AG04449 (cell line): ENCODE measurements at places on chromosomes 1 and 21.

GRCh38 chr1:55634516-55634915, 419.4 kb upstream of the USP24 start:
- no peak for DNase-seq

DNA sequence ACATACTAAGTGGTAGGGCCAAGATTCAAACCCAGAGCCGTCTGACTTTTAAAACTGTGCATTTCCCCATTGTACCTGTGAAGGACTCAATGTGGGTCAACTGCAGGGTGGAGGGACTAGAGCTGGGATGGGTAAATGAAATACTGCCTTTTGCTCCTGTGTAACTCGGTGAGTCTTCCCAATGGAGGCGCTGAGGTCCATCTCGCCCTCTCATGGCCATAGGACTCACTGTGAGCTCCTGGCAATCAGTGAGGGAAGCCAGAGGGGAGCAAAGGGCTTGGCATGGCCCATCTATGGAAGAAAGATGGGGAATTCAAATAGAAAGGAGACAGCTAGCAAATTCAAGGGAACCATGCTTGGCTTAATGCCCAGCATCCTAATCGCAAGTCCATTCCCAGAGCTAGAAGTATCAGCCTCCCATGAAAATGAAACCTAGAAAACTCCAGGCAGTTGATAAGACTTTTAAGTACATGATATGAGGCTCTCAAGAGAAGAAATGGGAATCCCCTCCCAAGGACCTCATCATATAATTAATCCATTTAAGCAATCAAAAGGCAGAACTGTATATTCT, 25.4 kb upstream of the CGN start:
- DNase-seq = no peak

DNA sequence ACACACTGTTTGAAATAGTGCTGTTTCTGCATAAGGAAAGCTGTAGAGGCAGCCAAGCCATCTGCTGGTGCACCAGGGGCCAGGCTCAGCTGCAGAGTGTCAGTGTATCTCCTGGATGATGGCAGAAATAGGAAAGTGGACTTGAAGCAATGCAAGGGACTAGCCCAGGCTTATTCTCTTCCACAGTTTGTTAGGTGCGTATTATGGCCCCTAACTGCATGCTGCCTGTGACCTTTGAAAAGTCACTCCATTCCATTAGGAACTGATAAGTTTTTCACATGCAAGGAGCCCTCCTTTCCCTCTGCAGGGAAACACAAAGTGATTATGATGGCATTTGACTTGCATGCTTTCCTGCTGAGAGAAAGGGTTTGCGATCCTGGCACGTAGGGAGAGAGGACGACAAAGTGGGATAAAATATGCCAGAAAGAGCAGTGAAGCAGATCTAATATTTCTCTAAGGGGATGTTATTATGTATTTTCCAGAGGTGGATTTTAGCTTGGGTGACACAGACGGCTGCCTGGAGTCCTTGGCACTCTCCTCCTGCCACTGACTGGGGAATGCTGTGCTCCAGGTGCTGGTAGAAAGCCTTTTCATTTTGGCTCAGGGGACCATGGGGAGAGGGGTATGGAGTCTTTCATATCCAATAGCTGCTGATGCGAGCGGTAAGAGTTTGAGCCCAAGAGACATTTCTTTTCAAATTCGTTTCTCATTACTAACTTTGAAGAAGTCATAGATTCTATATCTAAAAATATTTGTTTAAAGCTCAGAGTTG, 402.1 kb upstream of the B3GALT2 start:
- DNase-seq = no peak

- no peak for DNase-seq
These were observed 13.2 kb upstream of the PRKAB2 start for GRCh38 chr1:147185432-147185831.

DNA sequence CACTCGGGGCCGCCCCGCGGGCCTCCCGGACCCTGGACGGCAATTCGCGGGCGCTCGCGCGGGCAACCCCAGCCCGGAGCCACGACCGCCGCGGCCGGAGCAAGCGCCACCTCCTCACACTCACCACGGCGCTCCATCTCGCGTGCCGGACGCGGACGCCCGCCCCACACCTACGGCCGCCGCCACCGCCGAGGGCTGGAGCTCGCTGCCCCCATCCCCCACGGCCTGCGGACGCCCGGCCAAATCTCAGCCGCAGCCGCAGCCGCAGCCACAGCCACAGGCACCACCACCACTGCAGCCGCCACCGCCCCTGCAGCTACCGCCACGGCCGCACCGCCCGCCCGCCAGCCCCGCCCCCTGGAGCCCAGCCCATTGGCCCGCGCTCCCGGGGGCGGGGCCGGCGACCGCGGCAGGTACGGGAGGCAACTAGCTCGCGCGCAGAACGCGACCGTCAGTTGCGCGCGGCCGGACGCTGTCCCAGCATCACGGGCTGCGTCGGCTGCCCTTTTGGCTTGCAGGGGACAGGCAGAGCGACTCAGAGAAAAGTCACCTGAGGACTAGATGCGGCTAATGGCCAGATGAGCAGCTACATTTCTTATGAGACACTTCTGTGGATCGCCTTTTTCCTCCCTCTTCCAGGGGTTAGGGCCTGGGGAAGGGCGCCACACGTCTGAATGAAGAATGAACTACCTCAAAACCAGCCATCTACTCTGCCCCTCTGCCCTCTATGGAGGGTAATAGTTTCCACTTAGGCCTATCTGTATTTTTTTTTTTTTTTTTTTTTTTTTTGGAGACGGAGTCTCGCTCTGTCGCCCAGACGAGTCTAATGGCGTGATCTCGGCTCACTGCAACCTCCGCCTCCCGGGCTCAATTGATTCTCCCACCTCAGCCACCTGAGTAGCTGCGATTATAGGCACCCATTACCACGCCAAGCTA, at the start of gene ARHGAP29:
ARHGAP29 (minus strand) TSS at position 294 of the 936 bp plus-strand sequence. CDS start 5,973 bp downstream, outside the sequence.
- DNase-seq = no peak

- DNase-seq = no peak
These were observed 1.5 kb downstream of the ATP8B2 start for GRCh38 chr1:154326546-154327465.

DNA sequence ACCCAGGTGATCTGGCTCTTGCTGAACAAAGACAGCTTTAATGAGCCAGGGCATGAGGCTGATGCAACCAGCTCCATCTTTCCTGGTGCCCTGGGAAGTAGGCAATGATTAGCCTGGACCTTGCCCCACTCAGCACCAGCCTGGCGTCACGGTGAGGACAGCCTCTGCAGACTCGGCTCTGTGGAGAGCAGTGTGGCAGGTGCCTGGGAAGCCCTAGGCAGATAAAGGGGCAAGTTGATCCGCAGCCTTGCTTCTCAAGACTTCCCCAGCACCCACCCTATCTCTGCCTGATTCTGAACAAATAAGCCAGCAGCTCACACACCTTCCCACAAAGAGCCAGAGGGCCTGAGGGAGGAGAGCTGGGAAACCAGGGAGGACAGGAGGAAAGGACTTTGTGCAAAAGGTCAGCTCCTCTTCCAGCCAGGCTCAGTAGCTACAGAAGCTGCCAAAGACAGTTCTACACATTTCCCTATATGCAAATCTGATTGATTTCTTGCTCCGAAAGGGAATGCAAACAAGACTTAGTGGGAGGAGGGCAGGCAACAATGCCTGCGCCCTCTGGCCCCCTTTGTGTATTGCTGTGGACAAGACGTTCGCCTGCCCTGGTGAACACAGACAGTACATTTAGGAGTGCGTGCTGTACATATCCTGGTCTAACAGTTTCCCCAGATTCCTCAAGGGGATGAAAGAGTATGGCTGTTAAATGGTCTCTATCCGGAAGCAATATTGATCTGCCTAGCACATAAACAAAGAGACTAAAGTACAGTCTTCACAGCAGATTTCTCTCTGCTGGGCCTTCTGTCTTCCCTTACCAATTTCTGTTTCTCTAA, 63.8 kb downstream of the BCAR3 start:
- DNase-seq = no peak

- DNase-seq = no peak
These were observed 22.9 kb downstream of the PIK3C2B start for GRCh38 chr1:204471687-204472086.

DNA sequence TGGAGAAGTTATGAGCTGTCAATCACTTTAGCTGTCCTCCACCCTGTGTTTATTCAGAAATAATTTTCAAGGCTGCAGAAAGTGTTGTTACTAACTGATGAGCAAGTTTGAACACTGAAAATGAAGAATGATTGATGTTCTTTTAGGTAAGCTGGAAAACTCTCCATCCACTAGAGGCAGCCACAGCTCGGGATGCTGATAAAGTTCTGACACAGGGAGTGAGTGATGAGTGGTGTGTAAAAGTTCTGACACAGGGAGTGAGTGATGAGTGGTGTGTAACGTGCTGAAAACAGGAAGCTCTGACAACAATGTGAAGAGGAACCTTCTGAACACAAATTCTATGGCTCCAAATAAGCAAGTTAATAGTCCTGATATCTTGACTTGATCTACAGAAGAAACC, 197.5 kb upstream of the PTBP2 start:
- DNase-seq = no peak

DNA sequence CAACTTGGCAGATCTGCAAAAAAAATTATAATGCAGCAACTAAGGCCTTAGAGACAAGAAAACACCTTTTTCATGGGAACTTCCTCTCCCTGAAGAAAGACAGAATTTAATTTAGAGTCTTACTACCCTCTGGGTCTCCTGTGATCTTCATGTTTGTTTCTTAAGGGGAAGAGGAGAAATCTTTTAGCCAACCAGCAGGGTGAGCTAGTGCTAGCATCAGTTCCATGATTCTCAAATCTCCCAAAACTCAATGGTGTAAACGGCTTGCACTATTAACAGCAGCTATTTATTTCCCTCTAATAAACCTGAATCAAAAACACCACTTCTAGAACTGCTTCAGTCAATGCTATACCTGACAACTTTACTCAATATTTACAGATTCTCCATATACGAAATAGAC, 3.8 kb downstream of the ZNF644 start:
- no peak for DNase-seq

DNA sequence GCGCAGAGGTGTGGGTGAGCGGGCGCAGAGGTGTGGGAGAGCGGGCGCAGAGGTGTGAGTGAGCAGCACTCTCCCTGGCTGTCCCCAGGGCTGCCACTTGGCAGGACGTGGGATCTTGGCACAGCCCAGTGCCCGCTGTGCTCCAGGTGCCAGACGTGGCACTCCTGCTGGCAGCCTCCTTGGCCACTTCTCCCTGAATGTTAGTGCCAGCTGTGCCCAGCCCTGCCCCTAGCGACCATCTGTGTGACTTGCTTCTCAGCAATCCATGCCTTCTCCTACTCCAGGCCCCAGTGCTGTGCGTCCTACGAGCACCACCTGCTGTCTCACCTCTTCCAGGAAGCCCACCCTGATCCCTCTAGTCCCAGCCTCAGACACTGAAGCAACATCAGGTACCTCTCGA, 30.5 kb downstream of the KRTAP10-1 start:
- no peak for DNase-seq

DNA sequence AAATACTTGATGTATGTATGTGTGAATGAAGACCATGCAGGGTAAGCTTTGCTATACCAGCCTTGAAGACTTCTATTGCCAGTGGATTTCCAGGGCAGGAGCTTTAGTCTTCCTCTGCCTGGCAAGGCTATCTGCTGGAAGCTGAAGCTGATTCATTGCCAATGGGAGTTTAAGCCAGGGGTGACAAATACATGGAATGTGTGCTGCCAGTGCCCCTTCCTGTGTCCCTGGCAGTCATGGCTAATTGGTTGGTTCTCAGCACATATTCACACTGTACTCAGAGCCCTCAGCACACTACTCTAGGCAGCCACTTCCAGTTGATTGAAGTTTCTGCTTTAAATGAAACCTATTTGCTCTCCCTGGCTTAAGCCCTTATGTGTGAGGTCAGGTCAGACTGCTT, 1.5 kb downstream of the ZSCAN20 start:
- no peak for DNase-seq

DNA sequence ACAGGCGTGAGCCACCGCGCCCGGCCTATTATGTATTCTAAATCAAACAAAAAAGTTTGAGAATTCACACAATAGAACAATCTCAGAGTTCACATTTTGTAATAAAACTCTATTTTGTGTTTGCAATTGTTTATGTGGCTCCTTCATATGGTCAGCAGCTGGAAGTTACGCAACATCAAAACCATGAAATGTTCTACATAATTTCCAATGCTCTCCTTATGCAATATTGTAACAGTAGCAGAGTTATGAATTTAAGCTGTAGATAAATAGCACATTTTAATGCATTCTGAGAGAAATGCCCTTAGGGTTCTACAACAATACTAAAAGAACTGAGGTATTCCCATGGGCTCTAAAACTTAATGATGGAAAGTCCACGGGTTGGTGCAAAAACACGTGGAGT, 62.3 kb upstream of the COL11A1 start:
- DNase-seq = no peak

DNA sequence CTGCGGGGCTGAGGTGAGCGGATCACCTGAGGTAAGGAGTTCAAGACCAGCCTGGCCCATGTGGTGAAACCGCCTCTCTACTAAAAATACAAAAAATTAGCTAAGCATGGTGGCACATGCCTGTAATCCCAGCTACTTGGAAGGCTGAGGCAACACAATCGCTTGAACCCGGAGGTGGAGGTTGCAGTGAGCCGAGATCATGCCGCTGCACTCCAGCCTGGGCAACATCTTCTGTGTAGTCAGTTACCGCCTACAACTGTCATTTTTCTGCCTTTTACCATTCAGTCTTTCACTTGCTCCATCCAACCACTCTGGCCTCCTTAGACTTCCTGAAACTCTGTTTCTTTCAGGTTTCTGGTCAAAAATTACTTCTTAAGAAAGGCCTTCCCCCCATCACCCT, 2.2 kb downstream of the MYCBP start:
- no peak for DNase-seq

- no peak for DNase-seq
These were observed 52.9 kb downstream of the MRPS6 start for GRCh38 chr21:34126269-34126668.

DNA sequence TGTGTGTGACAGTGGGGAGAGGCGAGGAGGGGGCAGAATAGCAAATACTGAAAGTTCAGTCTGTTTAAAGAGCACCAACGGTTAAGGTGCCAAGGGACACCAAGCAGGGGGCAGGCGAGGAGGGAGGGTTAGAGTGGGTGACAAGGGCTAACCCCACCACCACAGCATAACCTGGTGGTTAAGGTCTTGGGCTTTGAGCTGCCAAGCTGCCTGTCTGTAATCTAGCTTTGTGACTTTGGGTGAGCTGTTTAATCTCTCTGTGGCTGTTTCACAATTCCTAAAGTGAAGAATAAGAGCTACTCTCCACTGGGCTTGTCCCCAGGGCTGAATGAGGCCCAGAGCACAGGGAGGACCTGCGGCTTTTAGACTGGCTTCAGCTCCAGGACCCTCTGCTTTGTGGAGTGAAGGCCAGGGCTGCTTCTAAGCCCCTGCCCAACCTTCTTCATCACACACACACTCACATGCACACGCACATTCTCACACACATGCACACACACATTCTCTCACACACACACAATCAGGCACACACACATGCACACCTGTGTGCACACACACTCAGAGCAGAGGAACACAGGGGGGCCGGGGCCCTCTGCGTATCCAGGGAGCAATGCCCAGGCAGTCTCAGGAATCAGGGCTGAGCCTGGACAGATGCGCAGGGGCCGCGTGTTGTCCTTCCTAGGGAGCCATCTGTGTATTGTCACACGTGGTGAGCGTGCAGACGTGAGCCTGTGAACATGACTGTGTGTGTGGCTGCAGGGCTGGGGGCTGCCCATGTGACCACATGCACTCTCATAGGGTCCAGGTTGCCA, 101.6 kb upstream of the TARDBP start:
- no peak for DNase-seq
